CD8-positive, alpha-beta memory T cell (primary cell): ENCODE measurements at places on chromosomes 3 and 15. TPM values are rescaled to one million over a fixed set of nuclear protein-coding genes. Genes with fewer than 3 reads are reported as not detected.

Gene IL17RD
- 0.04 TPM for total RNA-seq

Gene AADACL2
- total RNA-seq = not detected

Gene GOLGA8R
- total RNA-seq = 0.69 TPM

- no peak overlapping the region for H3K4me3 ChIP-seq
- DNase-seq = no peak
- H3K27ac ChIP-seq = no peak overlapping the region
- no peaks in the 10 kb centered on the region for H3K27me3 ChIP-seq
- no peaks in the 10 kb centered on the region for H3K36me3 ChIP-seq
Measured at GRCh38 chr3:171860830-171861535, 17.8 kb downstream of the TMEM212 start.

DNA sequence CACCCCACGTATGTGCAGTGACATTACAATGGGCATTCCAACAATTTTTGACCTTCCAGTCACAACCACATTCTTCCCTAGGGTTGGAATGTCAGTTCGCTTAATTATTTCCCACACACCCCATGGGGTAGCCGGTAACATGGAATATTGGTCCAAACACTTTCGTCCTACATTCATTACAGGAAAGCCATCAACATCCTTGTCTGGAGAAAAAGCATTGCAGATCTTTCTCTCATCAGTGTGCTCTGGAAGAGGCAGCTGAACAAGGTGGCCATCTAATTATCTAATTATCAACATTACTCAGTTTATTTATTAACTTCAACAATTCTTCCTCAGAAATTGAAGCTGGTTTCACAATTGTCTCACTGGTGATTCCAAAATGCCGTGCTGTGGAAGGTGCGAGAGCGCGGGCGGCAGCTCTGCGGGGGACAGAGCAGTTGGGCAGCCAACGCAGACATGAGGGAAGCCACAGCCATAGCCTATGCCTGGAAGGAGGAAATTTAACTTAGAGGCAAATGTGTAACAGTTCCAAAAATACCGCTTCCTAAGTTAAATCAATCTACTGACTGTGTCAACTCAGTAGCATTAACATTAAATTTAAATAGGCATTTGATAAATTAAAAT, 1158.9 kb upstream of the EPHA6 start:
- no peak overlapping the region for H3K4me3 ChIP-seq
- no peaks in the 10 kb centered on the region for H3K27me3 ChIP-seq
- H3K27ac ChIP-seq = no peak overlapping the region
- no peak for DNase-seq

- H3K36me3 ChIP-seq = no peaks in the 10 kb centered on the region
- no peaks in the 10 kb centered on the region for H3K27me3 ChIP-seq
- H3K4me3 ChIP-seq = no peak overlapping the region
- no peak for DNase-seq
- H3K4me1 ChIP-seq = no peaks in the 10 kb centered on the region
Measured at GRCh38 chr15:77504306-77504705, 83.6 kb downstream of the HMG20A start.
